ENCODE measurements at places on chromosomes 1 and 21. TPM values are rescaled to one million over a fixed set of nuclear protein-coding genes. Genes with fewer than 3 reads are reported as not detected.
A peak's percentile ranks its signal among the peaks of the same experiment; 100 is the strongest.

GRCh38 chr1:155158991-155159390, 14.1 kb downstream of the KRTCAP2 start:
- DNase-seq, result no peak

GRCh38 chr1:107594536-107594935, 370.4 kb downstream of the VAV3 start:
- DNase-seq, result no peak

GRCh38 chr1:20358761-20359263, 68.1 kb downstream of the VWA5B1 start:
- DNase-seq, result peak; percentile 21

DNA sequence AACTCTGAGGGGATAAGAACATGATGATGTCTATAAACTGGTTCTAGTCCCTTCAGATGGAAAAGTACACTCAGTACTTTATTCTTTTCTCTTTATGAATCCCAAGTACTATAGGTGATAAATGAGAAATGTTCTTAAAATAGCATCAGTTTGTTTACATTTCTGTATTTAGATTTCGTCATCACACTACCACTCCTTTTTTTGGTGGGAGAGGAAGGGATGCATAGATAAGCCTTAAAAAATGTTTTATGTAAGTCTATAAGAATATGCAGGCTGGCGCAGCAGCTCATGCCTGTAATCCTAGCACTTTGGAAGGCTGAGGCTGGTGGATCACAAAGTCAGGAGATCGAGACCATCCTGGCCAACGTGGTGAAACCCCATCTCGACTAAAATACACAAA, 144.8 kb downstream of the USP25 start:
- DNase-seq, result no peak

- no peak for DNase-seq
Observed at GRCh38 chr1:246789454-246790339, 65.5 kb downstream of the SCCPDH start.

DNA sequence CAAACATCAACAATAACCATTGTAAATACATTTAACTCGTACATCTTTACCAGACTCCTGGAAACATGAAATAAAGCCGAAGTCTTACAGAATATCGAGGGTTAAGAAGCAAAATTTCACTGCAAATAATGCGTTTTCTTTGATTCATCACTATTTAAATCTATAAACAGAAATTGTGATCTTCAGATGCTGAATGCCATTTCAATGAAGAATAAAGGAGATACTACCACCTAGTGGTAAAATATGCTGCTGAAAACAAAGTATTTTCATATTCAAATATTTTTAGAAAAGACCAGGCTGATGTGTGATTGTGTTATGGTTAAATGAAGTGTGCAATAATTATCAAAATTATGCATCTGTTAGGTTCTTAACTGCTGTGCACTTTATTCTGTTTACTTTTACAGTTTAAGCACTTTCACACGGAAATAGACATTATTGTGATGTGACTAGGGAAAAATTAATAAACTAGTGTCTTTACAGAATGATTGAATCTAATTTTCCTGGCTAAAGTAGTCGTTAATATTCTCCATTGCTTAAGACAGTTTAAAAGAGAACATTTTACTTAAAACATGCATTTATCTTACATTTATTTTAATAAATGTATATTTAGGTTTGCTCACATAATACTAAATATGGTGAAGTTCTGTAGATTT, 1093.1 kb downstream of the MRPL39 start:
- DNase-seq, result peak; percentile 0

- DNase-seq, result no peak
Observed at GRCh38 chr1:44057293-44057692, 26.0 kb upstream of the SLC6A9 start.

DNA sequence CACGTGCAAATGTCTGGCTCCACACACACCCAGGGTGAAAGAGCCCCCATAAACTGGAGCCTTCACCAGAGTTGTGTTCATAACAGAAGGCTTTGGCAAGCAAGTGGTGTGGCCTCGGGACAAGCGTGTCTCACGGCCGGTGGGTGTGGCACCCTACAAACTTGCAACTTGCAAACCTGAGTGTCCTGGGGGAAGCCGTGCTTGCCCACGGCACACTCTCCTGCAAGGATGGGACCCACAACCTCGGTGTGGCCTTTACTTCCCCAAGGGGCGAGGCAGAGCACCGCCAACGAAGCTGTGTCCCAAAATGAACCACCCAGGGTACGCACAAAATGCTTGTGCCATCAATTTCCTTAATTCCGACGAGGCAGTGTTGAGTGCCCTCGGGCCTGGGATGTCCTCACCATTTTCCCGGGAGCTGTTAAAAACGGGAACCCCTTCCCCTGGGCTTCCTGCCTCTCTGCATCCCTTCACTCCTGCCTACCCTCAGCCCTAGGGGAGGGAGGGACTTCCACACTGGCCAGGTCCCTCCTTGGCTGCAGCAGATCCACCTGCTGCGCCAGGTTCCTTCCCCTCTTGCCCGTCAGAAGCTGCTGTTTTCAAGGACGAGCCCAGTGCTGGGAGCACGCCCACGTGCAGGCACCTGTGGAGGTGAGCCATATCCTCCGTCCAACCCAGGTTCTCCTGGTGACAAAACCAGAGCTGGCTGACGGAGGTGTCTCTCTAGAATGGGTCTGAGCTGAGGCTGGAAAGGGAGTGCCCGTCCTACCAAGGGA, 111.4 kb downstream of the NPHP4 start:
- no peak for DNase-seq

DNA sequence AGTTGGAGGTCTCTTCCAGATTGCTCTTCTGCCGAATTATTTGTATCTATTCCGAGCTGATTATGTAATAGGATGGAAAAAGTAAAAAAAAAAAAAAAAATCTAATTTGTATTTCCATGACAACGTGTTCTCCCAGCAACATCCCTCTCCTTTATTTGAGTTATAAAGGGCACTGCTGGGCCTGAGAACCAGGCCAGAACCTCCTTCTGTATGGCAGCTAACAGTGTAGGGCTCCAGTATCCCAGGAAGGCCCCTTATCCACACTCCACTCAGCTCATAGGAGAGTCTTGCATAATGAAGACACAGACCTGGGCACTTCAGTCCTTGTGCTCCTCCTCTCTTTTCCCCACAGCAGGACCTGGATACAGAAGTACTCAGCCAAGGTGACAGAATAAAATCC, 3.7 kb upstream of the IPO9 start:
- no peak for DNase-seq

DNA sequence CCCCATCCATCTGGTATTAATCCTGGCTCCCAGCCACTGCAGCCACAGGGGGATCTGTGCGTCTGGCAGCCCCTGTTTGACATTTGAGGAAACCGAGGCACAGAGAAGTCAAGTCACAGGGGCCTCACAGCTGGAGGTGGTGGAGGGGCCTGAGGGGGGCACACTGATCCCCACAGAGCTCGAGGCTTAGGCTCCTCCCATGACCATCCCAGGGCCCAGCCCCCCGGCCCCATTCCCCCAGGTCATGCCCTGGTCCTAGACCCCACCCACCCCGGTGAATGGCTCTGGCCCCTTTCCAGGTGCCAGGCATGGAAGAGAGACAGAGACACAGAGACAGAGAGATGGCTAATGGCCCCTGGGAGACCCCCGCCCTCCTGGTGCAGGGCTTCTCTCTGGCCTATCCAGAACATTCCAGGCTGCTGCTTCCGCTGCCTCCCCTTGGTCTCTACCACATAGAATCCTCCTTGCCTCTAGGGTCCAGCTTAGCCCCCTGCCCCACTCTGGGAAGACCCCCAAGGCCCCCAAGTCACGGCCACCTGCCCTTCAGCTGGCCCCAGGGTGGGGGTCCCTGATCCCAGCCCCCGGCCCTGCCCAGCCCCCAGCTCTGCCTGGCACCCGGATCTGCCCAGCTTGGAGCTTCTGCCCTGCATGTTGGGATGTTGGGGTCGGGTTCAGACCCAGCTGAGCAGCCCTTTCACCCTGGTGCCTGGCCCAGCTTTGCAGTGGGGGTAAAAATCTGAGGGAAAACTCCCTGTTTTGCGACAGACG, 29.2 kb upstream of the LRRC3 start:
- DNase-seq, result no peak

GRCh38 chr1:186628910-186629309, 51.3 kb downstream of the PTGS2 start:
- DNase-seq, result no peak

DNA sequence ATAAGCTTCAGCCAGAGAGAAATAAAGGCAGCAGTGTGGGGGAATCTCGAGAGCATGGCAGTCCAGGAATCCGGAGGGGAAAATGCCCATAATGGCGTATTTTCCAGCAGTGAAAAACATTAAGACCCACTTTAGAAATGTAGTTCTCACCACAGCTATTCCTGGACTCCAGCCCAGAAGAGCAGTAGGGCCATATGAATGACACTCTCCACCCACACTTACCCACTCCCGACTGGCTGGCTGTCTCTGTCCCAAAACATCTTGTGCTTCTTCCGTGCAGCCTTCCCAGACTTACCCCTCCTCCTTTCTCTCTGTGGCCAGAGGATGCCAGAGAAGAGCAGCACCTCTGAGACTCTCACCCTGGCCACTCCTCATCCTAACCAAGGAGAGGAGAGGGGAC, 56.4 kb downstream of the TRABD2B start:
- DNase-seq, result peak; percentile 64

- DNase-seq, result no peak
Observed at GRCh38 chr1:59230622-59231021, 66.3 kb upstream of the FGGY start.

DNA sequence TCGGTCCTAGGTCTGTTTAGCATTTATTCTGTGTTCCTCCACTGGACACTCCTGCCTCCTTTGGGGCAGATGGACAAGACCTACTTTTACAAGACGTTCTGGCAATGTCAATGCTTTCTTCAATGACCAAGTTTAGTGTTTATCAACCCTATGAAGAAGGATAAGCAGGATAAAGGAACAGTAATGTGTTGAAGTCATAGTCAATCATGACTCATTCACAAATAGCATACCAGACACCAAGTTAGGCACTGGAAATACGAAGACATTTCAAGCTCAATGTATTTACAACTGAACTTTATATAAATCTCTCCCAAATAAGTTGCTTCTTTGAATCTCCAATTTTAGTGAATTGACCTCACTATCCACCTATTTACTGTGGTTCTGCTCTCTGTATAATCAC, 4.8 kb upstream of the SLC35D1 start:
- DNase-seq, result no peak

GRCh38 chr1:243346468-243346867, 90.6 kb downstream of the SDCCAG8 start:
- DNase-seq, result no peak

GRCh38 chr1:182303778-182304177, 87.8 kb downstream of the GLUL start:
- DNase-seq, result no peak

DNA sequence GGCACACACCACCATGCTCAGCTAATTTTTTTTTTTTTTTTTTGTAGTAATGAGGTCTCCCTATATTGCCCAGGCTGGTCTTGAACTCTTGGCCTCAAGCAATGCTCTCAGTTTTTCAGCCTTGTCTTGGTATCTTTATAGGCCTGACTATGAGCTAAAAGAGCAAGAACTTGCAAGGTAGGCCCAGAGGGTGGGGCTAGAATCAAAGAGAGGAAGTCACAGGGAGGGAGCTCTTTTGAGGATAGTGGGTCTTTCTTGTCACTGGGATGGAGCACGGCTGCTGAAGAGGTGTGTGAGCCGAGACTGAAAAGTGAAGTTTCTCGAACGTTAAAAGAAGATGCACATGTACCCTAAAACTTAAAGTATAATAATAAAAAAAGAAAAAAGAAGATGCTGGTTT, 260.0 kb upstream of the BEND5 start:
- DNase-seq, result no peak

DNA sequence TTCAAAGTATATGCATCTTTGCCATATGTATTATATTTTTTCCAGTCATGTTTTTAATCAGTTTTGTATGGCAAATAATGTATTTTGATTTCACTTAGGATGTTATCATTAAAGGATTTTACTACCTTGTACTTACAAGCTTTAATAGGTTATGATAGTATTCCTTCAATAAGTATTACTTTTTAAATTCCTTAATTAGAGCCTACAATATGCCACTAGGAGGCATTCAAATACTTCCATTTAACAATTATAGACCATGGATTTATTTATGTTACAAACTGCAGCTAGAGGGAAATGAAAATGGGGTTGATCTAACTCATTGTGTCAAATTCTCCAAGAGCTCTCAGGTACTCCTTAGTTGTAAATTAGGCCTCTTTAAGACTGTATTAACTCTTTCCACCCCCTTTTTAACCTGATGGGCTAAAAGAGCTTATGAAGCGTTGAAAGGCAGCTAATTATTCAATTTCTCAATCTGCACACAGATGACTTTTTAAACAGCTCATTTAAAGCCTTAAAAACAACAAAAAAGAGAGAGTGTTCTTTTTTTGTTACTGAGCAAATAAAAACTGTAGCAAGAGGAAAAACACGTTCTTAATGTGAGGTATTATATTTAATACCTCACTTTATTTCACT, 156.2 kb downstream of the DENND1B start:
- no peak for DNase-seq

- peak; percentile 12 for DNase-seq
Observed at GRCh38 chr21:25664491-25664931, 25.5 kb downstream of the JAM2 start.

DNA sequence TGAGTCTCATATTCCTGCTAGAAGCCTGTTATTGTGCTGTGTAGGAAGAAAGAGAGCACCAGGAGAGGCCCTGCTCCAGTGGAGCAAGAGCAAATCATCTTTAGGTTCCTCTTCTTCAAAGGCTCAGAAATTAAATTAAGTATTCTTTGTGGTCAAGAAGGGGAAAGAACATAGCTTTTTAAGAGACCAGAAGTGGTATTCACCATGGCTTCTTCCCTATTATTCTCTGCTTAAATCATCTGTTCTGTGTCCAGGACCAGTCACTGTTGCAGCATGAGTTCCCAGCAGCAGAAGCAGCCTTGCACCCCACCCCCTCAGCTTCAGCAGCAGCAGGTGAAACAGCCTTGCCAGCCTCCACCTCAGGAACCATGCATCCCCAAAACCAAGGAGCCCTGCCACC, 1.1 kb downstream of the SPRR1B start:
- DNase-seq, result no peak

DNA sequence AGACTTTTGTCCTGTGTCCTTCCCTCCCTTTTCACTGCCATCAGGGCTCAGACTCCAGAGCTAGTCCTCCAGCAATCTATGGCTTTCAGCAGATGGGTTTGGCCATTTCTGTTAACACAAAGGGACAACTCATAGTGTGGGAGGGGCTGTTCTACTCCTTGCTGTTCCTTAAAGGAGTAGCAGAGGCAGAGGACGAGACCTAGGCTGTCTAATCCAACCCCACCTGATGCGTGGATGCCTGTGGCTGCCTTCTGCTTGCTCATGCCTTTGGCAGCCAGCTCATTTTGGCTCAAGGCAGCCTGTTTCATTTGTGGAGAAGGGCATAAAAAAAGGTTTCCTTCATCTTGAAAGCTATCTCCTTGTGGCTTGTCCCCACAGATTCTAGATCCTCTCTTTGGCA, 27.0 kb downstream of the MFSD2A start:
- DNase-seq, result no peak

The DMAP1 gene
- 27.1 TPM for total RNA-seq

The BLZF1 gene
- 32.7 TPM for total RNA-seq

The AIM2 gene
- total RNA-seq, result 0.39 TPM

The CD1E gene
- total RNA-seq, result 2.7 TPM

The HES4 gene
- 12.5 TPM for total RNA-seq

The PPIH gene
- 22.1 TPM for total RNA-seq

The TCHH gene
- total RNA-seq, result 315 TPM

The CLCA4 gene
- total RNA-seq, result 1.8 TPM

The ARTN gene
- 0.49 TPM for total RNA-seq

The NHLH1 gene
- total RNA-seq, result 0.20 TPM

The ARHGAP29 gene
- 67.1 TPM for total RNA-seq

The FNDC5 gene
- total RNA-seq, result 25.4 TPM

The FMO2 gene
- 2.0 TPM for total RNA-seq

The SFN gene
- total RNA-seq, result 254 TPM

The LRRC71 gene
- 0.20 TPM for total RNA-seq

The SPRR3 gene
- total RNA-seq, result 0.69 TPM

The BCL2L15 gene
- 0.99 TPM for total RNA-seq

The SLC45A1 gene
- total RNA-seq, result 0.49 TPM

The ARHGAP30 gene
- total RNA-seq, result 7.9 TPM

Data from skin of body (tissue), 3 donors.